ENCODE measurements at places on chromosomes 7 and 10. TPM values are rescaled to one million over a fixed set of nuclear protein-coding genes. Genes with fewer than 3 reads are reported as not detected.
A peak's percentile ranks its signal among the peaks of the same experiment; 100 is the strongest.

Gene TPK1
- total RNA-seq = 6.2 TPM

Gene PTPRE
- total RNA-seq = 3.5 TPM

Gene NUTM2E
- total RNA-seq = not detected

Gene DDX56
- total RNA-seq = 166 TPM

- no peak for DNase-seq
Measured at GRCh38 chr10:107847620-107848019, 683.1 kb upstream of the SORCS1 start.

- peak; percentile 24 for DNase-seq
Measured at GRCh38 chr10:53111529-53111928, 338.9 kb upstream of the MBL2 start.

DNA sequence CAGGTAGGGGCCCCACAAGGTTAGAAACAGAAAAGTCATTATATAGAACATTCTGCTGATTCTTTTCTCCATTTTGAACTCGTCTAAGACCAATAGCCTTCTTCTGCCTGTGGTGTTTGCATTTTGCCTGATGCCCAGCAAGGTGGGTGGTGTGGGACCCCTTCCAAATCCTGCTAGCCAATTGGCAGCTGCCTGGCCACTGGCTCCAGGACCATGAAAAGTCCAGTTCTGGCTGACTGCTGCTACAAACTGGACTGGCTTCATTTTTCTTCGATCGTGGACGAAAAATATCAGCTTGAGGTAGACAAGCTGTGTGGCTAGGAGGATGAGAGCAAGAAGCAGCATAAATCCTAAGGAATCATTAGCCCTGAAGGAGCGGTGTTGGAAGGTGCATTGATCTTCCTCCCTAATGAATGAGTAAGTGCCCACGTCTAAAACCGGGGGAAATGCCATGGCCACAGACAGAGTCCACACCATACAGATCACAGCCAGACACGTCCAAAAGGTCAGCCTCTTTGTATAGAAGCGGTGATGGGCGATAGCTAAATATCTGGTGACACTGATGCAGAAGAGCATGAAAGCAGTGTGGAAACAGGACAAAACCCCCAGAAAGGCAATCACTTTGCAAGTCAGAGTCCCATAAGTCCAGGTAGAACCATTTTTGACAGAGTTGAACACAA is 2.7 kb downstream of the GPR85 start:
- no peak for DNase-seq

DNA sequence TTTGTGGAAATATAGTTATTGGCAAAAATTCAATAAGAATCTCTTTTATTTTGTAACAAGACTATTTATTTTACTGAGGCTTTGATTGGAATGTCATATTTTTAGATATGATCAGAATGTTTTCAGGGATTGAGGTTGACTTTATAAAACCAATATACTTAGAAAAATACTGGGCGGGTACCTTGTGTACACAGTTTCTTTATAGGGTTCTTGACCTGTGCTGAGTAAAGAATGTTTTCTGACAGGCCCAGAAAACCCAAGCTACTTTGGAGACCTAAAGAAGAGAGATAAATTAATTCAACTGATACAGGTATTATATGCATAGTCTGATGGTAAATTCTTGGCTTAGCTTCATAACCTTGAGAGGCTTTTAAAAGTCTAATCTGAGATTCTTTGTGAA is 23.9 kb upstream of the SPAM1 start:
- DNase-seq = no peak

All from H4 (cell line).